ENCODE measurements at places on chromosomes 6 and 20.

DNA sequence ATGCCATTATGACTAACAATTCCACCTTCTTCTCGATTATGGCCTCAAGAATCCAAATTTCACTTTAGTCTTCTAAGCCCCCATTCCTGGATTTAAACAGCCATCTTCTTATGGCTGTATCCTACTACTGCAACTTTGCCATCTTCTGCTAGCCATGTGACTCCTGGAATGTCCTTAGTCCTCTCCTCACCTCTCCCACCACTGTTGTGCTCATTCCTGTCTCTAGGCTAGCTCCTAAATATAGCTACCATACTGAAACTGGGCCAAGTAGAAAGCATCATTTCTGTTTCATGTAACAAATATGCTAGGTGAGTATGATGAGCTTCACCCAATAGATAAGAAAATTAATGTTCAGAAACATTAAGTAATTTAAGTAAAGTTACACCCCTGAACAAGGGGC is 313.1 kb downstream of the CLVS2 start:
- DNase-seq, result no peak

DNA sequence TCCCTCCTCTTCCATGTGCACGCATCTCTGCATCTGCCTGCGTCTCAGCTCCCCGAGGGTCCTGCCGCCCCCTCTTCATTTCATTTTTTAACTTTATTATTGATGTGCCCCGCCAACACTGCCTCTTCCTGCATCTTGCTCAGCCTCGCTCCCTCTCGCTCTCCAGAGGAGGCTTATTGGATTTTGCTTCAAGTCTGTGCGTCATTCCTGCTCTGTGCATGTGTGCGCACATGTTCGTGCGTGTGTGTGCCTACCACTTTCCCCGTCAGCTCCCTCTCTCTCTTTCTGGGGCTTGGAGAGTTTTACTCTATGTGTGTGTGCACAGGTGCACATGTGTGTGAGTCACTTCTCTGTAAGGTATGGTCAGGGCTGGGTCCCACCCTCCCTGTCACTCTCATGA is 71.8 kb upstream of the NNAT start:
- no peak for DNase-seq

DNA sequence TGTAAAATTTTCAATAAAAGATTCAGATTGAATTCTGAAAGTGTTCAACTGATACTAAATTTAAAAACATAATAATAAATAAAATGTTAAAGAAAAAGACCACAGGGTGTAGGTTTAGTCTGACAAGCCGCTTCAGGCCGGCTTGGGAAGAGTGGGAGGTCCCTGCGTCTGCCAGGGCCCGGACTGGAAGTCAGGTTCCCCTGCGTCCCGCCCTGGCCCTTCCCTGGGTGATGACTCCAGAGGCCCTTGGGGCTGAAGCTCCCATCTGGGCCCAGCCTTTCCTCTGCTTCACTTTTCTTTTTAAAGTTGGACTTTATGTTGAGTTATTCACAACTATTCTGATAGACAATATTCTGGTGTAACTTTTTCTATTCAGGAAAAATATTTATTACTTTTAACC is 93.3 kb downstream of the SMOC2 start:
- no peak for DNase-seq

- DNase-seq, result no peak
These were observed 28.4 kb upstream of the FRMD1 start for GRCh38 chr6:168107191-168107983.

- DNase-seq, result peak; percentile 84
These were observed 28.1 kb downstream of the TOX2 start for GRCh38 chr20:43942667-43943285.

GRCh38 chr6:157713451-157714152 is 109.4 kb upstream of the SNX9 start:
- DNase-seq, result no peak

- no peak for DNase-seq
These were observed 84.7 kb upstream of the SALL4 start for GRCh38 chr20:51886891-51887608.

DNA sequence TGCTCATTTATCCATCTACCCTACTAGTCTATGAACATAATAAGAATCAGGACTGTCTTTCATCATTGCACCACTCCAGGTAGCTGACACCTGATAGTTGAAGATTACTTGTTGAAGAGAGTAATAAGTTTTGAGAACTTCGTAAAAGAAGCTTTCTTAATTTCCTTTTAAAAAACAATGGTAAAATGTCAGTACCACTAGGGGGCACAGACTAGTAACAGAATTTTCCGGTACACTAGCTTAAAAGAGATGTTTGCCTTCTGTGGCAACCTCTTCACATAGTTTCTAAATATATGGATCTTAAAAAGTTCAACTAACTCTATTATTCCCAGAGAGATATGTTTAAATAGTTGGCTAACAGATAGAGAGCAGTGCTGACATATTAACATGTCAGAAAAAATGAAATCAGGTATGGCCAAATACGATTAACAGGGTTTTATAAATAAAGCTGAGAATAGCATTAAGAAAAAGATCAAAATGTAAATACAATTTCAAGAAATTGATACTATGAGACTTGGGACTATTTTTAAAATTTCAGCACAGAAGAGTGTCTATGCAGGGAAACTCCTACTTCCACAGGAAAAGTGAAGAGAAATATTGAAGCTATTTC is 5.4 kb upstream of the KCNQ5 start:
- no peak for DNase-seq

- DNase-seq, result peak; percentile 57
These were observed 1028.3 kb upstream of the EYS start for GRCh38 chr6:66735106-66735890.

GRCh38 chr20:52948491-52948890 is 23.7 kb upstream of the TSHZ2 start:
- no peak for DNase-seq

DNA sequence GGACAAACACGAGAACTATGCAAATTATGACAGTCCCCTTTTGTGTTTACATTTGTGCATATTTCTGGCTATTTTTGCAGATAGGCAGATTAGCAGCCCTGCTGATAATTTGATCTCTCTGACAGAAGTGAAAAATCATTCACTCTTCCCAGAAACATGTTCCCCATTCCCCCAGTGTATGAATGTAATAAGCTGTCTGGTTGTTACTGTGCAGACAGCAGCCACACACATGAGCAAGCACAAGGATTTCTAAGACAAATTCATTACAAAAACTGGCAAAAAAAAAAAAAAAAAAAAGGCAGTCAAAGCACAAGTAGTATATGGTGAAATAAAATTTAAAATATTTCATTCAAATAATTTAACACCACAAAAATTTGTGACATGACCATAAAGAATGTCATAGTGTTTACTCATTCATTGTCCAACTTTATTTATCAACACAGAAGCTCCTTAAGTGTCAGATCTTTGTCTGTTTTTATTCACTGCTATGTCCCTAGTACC is 95.5 kb upstream of the VGLL2 start:
- DNase-seq, result peak; percentile 25

- DNase-seq, result no peak
These were observed 60.5 kb upstream of the PRND start for GRCh38 chr20:4661191-4661590.

- DNase-seq, result no peak
These were observed 8.3 kb upstream of the ZBTB2 start for GRCh38 chr6:151399679-151400078.

GRCh38 chr6:15332446-15332845 is 86.6 kb downstream of the JARID2 start:
- DNase-seq, result no peak

GRCh38 chr6:151900256-151900655 is 92.8 kb downstream of the ESR1 start:
- no peak for DNase-seq

DNA sequence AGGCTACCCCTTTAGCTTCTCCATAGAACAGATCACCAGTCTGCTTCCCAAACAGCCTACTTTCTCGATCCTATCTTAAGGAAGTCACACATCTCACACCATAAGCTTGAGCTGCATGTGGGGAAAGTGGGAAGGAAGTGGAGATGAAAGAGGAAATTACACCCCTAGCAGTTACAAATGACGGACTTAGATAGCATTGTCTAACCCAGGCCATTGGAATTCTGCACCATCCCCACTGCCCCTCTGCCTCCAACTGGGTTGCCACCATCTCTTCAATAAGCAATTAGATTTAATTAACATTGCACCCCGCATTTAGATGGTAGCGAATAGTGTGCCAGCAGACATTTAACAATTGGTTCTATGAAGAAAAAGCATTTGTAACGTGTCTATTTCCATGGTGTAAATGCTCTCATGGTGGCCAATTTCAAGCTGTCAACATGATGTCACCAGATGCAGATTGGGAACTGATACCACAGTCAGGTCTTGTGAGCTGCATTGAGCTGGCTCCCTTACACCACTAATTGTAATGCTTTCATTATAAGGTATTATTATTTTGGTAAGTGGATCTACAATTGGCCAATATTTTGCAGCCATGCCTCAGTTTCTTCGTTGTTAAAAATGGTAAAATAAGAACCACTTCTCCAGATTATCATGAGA is 124.7 kb downstream of the CD24 start:
- no peak for DNase-seq

Data from HT1080 (cell line).